Pulmonary artery endothelial cell (primary cell): ENCODE measurements at places on chromosomes 7 and 10. TPM values are rescaled to one million over a fixed set of nuclear protein-coding genes. Genes with fewer than 3 reads are reported as not detected.

Gene SEC23IP
- 21.0 and 27.3 TPM in 2 replicates for total RNA-seq

Gene INA
- 0.13 and 0.18 TPM in 2 replicates for total RNA-seq

Gene VIPR2
- not detected in 2 replicates for total RNA-seq

Gene PTPRN2
- total RNA-seq = 0.53 and 0.88 TPM in 2 replicates

Gene MSANTD7
- 22.3 and 27.9 TPM in 2 replicates for total RNA-seq

Gene GPNMB
- 0.35 and 0.59 TPM in 2 replicates for total RNA-seq

Gene MIOS
- 27.4 and 30.7 TPM in 2 replicates for total RNA-seq

Gene HIP1
- total RNA-seq = 15.6 and 32.2 TPM in 2 replicates

Gene SLC26A3
- total RNA-seq = not detected in 2 replicates

Gene BCCIP
- 49.2 and 74.0 TPM in 2 replicates for total RNA-seq

Gene RPEL1
- total RNA-seq = 0.07 and 0.13 TPM in 2 replicates

Gene ZNF479
- not detected in 2 replicates for total RNA-seq

Gene CNNM1
- under 0.01 and 0.04 TPM in 2 replicates for total RNA-seq

Gene HABP2
- total RNA-seq = not detected in 2 replicates

Gene KLF6
- 141 and 142 TPM in 2 replicates for total RNA-seq

Gene SOSTDC1
- not detected in 2 replicates for total RNA-seq

Gene SFRP4
- 0.04 TPM in 1 of 2 replicates, not detected in the other for total RNA-seq

Gene EIF5AL1
- total RNA-seq = 0.40 and 0.67 TPM in 2 replicates

Gene LIPN
- not detected in 2 replicates for total RNA-seq

Gene NYAP1
- total RNA-seq = 2.0 and 4.2 TPM in 2 replicates

Gene FBXL13
- 0.73 and 3.0 TPM in 2 replicates for total RNA-seq

Gene HYAL4
- 0.20 TPM in 1 of 2 replicates, not detected in the other for total RNA-seq

Gene PRKAR2B
- 75.2 and 84.7 TPM in 2 replicates for total RNA-seq

Gene MBLAC1
- 2.5 and 3.0 TPM in 2 replicates for total RNA-seq
